ENCODE measurements at places on chromosomes 12 and 14.

- no peak for DNase-seq
Observed at GRCh38 chr12:1197264-1198018, 206.4 kb downstream of the ERC1 start.

DNA sequence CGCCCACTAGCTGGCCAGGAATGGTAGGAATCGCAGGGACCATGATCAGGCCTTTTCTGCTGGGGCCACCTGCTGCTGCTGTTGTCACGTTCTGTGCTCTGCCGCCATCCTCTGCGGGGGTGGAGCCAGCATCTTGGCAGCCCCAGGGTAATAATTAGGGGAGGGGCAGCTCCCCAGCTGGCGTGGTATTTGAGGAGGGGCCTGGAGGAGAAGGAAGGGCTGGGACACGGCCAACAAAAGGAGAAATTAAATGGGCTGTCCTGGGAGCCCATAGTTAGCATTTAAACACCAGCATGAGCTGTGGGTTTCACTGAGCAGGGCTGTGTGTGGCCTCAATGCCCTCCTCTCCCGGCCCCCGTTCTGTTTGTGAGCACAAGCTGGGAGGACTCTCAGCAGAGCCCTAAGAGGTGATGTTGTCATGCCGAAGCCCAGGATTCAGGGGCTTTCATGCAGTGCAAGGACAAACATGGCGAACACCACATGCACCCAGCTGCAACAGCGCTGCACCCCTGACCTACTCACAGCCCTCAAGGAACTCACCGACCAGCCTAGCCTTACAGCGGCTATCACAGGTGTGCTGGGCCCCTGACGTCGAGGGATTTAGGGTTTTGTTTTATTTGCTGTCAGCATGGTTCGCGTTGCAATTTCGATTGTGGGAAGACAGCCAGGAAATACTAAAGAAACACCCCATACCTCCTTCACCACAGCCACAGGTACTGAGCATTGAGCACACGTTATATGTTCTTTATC lies 324.3 kb downstream of the CACNA1C start:
- no peak for DNase-seq

GRCh38 chr14:69632164-69632563 lies 20.8 kb downstream of the SUSD6 start:
- DNase-seq, result peak; percentile 32

GRCh38 chr14:100237735-100238418 lies 1.1 kb upstream of the YY1 start:
- DNase-seq, result peak; percentile 53

DNA sequence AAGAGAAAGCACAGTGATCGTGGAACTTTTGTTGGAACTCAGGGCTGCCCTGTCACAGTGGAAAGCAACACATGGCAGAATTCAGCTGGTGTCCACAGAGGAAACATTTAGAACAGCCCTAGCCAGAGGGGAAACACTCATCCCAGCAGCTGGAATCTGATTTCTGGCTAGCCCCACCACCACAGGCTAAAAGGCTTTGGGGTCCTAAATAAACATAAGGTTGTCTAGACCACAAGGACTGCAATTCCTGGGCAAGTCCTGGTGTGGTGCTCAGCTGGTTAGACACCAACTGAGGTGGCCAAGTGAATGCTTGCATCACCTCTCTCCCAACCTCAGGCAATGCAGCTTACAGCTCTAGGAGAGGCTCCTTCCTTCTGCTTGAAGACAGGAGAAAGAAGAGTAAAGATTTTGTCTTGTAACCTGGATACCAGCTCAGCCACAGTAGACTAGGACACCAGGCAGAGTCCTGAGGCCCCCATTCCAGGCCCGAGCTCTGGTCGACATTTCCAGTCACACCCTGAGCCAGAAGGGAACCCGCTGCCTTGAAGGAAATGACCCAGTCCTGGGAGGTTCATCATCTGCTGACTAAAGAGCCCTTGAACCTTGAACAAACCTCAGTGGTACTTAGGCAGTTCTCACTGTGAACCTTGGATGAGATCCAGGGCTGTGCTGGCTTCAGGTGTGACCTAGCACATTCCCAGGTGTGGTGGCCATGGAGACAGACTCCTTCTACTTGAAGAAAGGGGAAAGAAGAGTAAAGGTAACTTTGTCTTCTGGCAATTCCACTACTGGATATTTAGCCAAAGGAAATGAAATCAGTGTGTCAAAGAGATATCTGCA lies 85.4 kb upstream of the PLXNC1 start:
- no peak for DNase-seq

DNA sequence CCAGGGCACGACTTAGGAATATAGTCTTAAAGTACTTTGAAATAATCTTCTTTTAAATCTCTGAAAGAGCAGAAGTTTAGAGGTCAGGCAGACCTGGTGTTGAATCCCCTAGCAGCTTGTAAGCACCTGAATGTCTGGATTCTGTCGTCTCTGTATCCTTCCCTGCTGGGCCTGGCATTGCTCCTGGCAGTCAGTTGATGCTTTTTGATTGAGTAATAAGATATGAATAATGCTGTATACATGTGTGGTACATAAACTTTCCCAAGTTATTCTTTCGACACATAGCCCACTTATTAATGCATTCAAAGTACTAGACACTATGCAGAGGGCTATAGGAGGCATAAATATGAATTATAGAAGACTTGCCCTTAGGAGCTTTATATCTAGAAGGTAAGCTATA lies 31.4 kb downstream of the EVL start:
- no peak for DNase-seq

GRCh38 chr12:104596134-104596799 lies 139.5 kb downstream of the CHST11 start:
- no peak for DNase-seq

GRCh38 chr12:114598111-114598510 lies 85.9 kb downstream of the TBX3 start:
- no peak for DNase-seq

DNA sequence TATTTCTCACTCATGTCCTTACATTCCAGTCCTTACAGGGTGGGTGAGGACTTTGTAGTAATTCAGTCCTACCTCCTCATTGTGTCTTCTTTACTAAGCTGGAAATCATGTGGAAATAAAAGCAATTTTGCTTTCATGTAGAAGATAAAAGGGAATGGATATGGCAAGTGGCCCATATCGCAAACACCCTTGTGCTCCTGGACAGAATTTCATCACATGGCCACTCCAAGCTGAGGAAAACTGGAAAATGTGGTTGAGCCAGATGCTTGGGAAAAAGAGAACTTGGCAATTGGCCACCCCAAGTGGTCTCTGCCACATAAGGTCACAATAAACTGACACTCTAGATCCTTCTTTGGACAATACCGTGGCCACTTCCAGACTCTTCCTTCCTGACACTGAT lies 64.2 kb upstream of the IFNG-AS1 start:
- no peak for DNase-seq

GRCh38 chr14:32590157-32590556 lies 261.1 kb downstream of the AKAP6 start:
- no peak for DNase-seq

GRCh38 chr14:70595443-70596185 lies 4.8 kb downstream of the MED6 start:
- DNase-seq, result no peak

DNA sequence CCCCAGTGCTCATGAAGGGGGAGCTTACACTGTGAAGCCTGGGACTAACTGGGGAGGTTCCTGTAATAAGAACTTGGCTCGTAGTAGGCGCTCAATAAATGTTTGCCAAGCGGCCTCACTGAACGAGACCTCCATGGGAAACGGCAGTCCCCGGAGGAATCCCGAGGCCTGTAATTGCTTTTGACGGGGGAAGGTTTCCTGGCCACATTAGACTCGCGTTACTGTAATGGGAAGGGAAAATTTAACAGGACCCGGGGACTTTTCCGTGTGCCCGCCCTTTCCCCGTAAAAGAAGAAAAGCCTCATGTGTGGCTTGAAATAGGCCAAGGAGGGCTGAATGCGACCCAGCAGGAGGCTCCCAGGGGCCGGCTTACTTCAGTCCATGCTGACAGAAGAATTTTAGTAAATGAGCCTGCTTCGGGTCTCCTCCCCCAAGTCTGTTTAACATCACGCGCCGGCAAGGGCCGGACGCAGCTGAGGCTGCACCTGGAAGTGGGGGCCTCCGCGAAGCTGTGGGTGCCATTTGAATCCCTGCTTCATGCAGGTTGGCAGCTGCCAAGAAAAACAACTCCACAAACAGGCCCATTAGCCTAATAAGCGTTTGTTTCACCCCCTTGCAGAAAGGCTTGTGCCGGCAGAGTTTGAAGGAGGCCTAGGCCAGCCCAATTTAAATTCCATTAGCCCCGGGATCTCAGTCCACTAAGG lies 39.8 kb upstream of the PWP1 start:
- peak; percentile 33 for DNase-seq

- peak; percentile 69 for DNase-seq
Observed at GRCh38 chr12:43444940-43445564, 107.0 kb downstream of the ADAMTS20 start.

DNA sequence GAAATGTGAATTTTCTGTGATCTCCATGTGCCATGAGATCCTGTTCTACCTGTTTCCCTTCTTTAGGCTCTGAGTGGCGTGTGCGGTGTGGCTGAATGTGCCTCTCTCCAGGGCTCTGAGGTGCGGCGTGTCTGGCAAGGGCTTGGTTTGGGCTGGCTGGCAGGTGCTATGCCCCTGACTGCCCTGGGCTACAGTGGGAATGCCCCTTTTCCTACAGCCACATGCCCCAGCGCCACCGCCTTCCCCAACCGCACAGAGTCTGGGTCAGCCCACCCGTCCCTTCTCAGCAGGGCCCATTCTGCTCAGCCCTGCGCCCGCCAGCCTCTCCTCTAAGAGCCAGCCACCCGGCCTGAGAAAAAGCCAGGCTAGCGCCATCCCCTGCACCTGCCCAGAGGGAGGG lies 24.7 kb downstream of the BTBD6 start:
- DNase-seq, result no peak

GRCh38 chr14:61110316-61111082 lies 129.5 kb downstream of the SLC38A6 start:
- DNase-seq, result no peak

DNA sequence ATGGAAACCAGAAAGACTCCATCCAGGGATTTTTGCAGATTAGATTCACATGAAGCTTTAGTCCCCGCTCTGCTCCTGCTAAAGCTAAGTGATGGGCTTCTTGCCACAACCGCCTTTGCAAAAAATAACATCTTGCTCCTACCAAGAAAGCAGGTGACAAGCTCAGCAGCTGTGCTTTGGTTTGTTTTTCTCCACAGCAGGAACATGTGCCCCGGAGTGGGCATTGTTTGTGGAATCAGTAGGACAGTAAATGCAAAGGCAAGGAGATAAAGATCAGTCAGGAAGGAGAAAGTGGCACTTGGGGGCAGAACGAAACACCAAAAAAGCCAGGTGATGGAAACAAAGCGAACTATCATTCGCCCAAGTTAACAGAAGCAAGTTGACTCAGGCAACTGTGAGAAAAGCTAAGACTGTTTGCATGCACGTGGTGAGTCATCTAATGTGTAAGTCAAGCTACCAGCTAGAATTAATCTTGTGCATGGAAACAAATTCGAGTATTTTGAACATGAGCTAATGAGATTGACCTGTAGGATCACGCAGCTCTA lies 165.5 kb upstream of the PLXNC1 start:
- DNase-seq, result no peak

GRCh38 chr14:103230658-103231334 lies 103.2 kb upstream of the EIF5 start:
- DNase-seq, result no peak

GRCh38 chr14:67151082-67151666 lies 38.1 kb upstream of the GARIN2 start:
- no peak for DNase-seq

- no peak for DNase-seq
Observed at GRCh38 chr12:109605599-109606228, 32.1 kb downstream of the MVK start.

- peak; percentile 79 for DNase-seq
Observed at GRCh38 chr14:75906680-75907280, 75.0 kb downstream of the TGFB3 start.

- no peak for DNase-seq
Observed at GRCh38 chr12:17304503-17305347, 698.8 kb upstream of the LMO3 start.

- DNase-seq, result no peak
Observed at GRCh38 chr14:59376686-59377085, 88.5 kb downstream of the GPR135 start.

GRCh38 chr14:103696466-103697071 lies 18.7 kb downstream of the XRCC3 start:
- DNase-seq, result peak; percentile 29

DNA sequence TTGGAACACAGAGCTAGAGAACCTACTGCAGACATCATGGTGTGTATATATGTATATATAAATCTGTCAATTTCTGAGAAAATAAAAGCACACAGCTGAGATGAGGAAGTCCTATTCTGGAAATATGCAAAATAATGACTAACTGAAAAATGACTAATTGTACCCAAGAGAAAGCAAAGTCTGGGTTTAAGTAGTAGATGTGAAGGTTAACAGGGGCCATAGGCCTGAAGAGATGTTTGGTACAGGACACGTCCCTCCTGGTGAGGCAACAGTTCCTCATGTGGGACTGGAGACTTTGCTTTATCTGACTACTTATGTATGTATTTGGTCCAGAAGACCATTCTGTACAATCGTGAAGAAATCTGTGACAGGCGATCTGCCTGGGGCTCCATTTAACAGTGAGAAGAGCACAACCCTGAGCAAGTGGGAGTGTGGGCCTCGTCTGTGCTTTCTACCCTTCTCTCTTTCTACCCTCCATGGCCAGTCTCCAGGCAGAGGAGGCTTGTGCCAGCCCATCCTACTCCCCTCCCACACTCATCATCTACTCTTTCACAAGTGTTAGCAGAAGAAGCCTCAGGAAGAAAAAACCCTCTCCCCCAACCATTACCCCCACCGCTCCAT lies 67.5 kb downstream of the SLC41A2 start:
- DNase-seq, result no peak

DNA sequence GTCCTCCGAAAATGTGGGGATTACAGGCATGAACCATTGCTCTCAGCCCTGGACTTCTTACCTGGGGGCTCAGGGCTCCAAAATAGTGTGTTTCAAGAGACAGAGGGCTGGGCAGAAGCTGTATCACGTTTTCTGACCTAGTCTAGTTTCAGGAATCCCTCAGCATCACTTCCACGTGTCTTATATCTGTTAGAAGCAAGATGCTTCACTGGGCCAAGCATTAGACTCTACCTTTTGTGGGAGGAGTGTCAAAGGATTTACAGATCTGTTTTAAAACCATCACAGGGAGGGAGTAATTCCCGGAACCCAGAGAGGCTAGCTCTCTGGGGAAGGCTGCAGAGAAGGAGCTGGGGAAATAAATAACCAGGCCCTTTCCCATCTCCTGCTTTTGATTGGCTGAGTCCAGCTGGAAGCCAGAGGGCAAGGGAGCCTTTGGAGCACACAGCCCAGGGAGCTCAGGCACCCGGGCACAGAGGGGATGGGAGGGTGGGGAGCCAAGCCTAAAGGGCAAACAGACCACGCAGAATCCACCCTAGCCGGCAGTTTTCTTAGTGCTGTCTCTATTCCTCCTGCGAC lies 33.3 kb upstream of the ALDH2 start:
- no peak for DNase-seq

DNA sequence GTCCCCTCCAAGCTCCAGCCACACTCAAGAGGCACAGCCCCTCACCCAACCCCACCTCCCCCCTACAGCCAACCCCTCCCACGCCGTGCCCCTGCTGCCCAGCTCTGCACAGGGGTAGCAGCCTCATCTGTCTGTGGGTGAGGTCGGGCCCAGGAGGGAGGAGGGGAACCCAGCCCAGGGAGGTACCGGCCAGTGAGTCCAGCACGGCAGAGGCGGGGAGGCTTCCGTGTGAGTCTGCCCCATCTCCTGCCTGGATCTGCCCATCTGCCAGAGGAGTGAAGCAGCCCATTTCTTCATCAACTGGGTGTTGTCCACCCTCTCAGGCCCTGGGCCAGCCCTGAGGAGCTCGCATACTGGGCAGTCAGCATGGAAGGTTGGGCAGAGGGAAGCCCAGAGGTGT lies 54.2 kb downstream of the CCNK start:
- no peak for DNase-seq
